ENCODE measurements at places on chromosomes 1 and 21. TPM values are rescaled to one million over a fixed set of nuclear protein-coding genes. Genes with fewer than 3 reads are reported as not detected.
A peak's percentile ranks its signal among the peaks of the same experiment; 100 is the strongest.

DNA sequence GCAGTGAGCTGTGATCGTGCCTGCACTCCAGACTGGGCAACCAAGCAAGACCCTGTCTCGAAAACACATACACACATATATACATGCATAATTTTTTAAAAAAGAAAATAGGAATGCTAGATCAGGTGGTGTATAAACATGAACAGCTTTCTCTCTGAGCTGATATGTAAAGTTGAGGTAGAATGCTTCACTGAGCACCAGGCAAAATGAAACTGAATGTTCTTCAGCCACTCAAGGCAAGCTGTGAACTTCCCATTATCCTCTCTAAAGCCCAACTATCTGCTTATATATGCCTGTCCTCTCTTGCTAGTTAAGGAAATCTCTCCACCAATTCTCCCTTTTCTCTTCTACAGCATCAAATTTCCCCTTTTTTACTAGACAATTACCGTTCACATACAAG lies 93.0 kb downstream of the NUF2 start:
- no peak for DNase-seq

DNA sequence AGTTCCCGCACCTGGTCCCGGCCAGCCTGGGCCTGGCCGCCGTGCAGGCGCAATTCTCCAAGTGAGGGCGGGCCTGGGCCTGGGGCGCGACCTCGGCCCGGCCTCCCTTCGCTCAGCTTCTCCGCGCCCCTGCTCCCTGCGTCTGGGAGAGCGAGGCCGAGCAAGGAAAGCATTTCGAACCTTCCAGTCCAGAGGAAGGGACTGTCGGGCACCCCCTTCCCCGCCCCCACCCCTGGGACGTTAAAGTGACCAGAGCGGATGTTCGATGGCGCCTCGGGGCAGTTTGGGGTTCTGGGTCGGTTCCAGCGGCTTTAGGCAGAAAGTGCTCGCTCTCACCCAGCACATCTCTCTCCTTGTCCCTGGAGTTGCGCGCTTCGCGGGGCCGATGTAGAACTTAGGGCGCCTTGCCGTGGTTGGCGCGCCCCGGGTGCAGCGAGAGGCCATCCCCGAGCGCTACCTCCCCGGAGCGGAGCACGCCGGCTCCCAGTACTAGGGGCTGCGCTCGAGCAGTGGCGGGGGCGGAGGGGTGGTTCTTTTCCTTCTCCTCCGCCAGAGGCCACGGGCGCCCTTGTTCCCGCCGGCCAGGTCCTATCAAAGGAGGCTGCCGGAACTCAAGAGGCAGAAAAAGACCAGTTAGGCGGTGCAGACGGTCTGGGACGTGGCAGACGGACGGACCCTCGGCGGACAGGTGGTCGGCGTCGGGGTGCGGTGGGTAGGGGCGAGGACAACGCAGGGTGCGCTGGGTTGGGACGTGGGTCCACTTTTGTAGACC lies 1.2 kb downstream of the OLIG1 start:
- no peak for DNase-seq

DNA sequence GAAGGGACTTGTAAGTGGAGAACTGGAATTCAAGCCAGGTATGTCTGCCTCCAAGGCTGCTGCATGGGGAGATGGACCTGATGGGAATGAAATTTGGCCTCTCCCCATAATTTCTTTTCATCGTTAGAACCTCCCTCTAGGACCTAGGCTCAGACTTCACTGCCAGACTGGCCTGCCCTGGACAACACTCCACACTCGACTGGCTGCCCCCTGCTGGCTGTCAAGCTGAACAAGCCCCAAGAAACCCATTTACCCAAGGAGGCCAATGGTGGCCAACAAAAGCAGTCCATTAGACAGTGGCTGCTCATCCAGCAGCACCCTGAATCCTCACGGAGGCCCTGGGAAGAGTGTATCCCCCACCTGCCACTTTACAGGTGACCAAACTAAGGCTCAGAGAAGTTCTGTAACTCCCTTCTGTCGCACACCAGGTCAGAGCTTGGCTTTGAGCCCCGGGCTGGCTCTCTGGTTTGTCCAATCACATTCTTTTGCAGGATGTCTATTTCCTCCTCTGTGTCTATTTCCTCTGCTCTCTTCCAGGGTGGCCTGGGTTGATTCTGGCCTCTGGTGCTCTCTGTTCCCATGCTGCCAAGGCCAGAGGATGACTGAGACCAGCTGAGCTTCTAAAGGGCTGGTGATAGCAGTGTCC lies 3.8 kb downstream of the RNF186 start:
- DNase-seq: peak; percentile 55

- no peak for DNase-seq
These were observed 45.9 kb downstream of the ARHGEF16 start for GRCh38 chr1:3500265-3500835.

DNA sequence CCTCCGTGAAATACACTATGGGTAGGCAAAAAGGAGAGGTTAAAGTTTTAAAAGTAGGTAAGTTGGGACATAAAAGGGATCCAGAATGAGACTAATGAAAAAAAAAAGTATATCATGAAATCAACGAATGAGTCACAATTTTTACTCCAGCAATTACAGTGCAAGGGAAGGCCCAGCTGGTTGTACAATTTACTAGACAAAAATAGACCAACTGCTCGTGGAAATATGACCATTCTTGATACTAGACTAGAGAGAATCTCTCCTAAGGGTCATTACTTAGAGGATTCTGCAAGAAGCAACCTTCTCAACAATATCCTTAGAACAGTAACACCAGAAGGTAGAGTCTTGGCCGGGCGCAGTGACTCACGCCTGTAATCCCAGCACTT lies 55.1 kb upstream of the EFHD2 start:
- no peak for DNase-seq

DNA sequence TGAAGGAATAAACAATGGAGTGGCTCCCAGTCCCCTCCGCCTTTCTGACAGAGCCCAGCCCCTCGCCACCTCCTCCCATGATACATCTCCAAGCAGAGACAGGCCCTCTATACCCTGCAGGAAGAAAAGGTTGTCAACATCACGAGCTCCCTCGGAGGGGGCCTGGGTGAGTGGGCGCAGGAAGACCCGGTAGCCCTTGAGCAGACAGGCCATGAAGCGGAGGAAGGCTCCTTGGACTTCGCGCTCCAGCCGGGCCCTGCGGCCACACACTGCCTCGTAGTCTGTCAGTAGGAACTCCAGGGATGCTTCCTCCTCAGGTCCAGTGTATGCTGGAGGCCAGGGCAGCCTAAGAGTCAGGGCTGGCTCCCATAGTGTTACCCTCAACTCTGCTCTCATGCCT lies 7.0 kb downstream of the DENND4B start:
- DNase-seq: no peak

- no peak for DNase-seq
These were observed 18.6 kb upstream of the CHIA start for GRCh38 chr1:111272081-111272480.

- DNase-seq: no peak
These were observed 691.2 kb downstream of the USP25 start for GRCh38 chr21:16421007-16421406.

- no peak for DNase-seq
These were observed 10.7 kb downstream of the AKIRIN1 start for GRCh38 chr1:39001516-39002421.

DNA sequence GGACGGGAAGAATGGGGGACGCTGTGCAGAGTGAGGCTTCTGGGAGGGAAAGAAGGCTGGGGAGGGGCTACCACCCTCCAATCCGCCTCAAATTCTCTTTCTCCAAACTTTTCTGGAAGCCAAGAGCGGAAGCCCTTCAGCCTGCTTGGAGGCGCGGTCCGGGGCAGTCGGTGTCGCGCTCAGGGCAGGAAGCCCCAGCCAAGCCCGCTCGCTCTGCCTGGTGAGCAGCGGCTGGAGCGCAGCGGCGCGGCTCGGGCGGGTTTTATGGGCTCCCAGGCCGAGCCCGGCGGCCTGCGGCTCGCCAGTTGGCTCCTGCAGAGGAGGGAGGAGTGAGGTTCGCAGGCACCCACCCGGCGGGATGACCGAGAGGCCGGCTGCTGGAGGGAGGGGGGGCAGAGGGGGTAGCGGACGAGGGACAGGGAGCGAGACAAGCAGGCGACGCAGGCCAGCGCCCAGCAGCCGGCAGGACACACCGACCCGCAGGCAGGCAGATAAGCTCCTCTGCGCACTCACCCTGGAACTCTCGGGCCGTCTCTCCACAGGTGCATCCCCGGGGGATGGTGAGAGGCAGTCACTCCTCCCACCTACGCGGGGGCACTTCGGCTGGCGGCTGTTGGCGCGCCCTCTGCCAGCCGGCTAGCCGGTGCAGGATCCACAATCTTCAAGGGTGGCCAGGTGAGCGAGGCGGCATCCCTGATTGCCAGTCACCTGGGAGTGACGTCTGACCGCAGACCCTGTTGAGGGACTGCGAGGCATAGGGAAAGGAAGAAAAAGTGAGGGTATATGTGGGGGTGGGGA lies at the start of gene AVPR1B:
TSS of gene AVPR1B (minus strand) at position 238 of the 798 bp plus-strand sequence. CDS start 498 bp downstream, outside the sequence.
- DNase-seq: peak; percentile 42

DNA sequence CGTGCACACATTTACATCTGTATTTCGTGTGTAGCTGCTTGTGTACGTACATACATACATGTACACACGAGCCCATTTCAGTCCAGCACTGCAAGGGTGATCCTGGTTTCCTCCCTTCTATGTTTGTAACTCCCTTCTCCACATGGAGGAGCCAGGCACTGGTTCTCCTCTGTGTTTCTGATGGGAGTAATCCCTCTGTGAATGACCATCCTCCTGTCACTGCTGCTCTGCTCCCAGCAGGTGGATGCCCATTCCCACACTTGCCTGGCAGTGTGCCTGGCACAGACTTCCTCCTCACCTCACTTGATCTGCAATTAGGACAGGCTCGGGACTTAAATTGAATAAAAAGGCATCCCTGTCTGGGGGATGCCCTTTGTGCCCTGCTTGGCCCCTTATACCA lies 37.1 kb downstream of the TRAPPC10 start:
- DNase-seq: peak; percentile 11

GRCh38 chr1:160789051-160789701 lies 6.8 kb upstream of the LY9 start:
- no peak for DNase-seq

DNA sequence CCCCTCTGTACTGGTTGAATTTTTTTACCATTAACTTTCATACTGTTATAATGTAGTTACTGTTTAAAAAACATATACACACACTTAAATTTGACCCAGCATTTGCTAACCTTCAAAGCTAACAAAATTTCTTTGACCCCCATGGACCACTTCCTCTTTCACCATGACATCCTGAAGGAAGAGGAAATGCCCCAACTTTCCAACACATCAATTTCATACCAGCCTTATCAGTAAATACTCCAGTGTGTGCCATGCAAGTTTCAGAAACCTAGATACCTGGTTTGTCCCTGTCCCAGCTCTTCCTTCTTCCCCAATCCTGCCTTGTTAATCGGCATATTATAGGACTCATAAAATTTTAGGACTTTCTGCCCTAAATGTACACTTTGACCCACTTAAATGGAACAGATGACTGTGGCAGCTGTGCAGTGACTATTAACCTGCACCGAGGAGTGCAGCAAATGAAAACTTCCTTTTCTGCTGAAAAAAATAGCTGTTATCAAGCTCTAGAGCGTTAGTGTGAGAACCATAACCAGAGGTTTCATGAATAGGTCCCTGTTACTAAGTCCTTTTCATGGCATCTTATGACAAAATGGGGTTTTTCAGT lies 54.1 kb downstream of the DTL start:
- no peak for DNase-seq

DNA sequence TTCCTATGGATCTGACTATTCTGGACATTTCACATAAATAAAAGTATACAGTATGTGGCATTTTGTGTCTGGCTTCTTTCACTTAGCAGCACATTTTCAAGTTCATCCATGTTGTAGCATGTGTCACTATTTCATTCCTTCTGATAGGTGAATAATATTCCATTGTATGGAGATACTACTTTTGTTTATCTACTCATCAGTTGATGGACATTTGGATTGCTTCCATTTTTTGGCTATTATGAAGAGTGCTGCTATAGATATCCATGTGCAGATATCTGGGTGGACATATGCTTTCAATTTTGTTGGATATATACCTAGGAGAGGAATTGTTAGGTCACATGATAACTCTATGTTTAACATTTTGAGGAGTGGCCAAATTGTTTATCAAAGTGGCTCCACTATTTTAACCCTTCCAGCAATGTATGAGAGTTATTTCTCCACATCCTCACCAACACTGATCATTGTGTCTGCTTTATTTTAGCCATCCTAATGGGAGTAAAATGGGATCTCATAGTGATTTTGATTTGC lies 21.9 kb upstream of the MEF2D start:
- DNase-seq: no peak

DNA sequence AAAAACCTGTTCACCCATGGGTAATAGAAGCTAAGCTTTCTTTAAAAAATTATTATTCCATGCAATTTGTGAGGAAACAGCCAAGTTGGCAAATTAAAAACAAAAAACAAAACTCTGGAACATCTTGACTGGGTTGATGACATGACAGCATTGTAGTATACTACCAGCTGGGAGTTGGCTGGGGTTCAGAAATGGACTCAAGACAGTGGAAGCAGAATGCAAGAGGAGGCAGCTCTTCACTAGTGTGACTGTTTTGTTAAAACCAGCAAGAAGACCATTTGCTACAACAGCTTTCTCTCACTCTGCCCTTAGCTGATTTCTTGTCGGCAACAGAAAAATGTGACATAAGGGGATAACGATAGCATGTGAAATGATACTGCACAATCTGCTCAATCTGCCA lies 1298.9 kb upstream of the ADGRL4 start:
- no peak for DNase-seq

GRCh38 chr1:235720544-235720943 lies 71.0 kb upstream of the GNG4 start:
- peak; percentile 35 for DNase-seq

GRCh38 chr1:3772715-3773571 lies at the start of gene SMIM1:
TSS of gene SMIM1 (plus strand) at chr1:3772749. CDS start at chr1:3775374, 2,625 bp downstream.
- no peak for DNase-seq

GRCh38 chr1:201937624-201938213 lies 8.6 kb downstream of the LMOD1 start:
- DNase-seq: peak; percentile 60

- DNase-seq: no peak
These were observed 3.3 kb downstream of the FNDC10 start for GRCh38 chr1:1596493-1597274.

- DNase-seq: no peak
These were observed 246.4 kb upstream of the PTBP2 start for GRCh38 chr1:96474985-96475743.

ALPL gene
- total RNA-seq: 0.26 TPM

PLA2G2D gene
- total RNA-seq: not detected

VAMP4 gene
- 3.1 TPM for total RNA-seq

Data from dermis microvascular lymphatic vessel endothelial cell (primary cell).